ENCODE measurements at places on chromosomes 5 and 9.

DNA sequence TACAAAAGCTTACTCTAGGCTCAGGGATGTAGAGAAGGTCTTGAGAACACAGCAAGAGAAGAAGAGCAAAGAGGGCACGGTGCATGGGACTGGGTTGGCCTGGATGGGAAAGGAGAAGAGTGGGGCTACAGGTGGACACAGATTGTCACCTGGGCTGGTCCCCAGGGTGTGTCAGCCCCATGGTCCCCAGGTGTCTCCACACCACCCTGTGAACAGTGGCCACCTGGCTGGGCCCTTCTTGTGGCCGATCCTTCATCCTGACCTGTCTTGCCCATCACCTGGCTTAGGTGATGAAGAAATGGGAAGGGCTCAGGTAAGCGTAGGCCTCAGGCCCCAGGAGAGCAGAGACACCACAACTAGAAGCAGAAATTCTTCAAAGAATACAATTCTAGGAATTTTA is 188.9 kb downstream of the TENT4A start:
- no peak for DNase-seq

DNA sequence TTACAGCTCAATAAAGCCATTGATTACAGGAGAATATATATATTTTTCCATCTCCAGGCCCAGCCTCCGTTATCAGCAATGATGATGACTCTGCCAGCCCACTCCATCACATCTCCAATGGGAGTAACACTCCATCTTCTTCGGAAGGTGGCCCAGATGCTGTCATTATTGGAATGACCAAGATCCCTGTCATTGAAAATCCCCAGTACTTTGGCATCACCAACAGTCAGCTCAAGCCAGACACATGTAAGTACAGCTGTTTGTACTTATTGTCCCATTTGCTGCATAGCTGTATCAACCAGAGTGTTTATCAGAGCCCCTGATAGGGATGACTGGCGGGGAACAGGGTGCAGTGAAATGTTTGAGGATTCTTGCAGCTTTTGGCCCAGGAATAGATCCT is 197.7 kb downstream of the NTRK2 start:
- DNase-seq, result no peak

- no peak for DNase-seq
Observed at GRCh38 chr5:140130949-140131733, 5.4 kb downstream of the IGIP start.

DNA sequence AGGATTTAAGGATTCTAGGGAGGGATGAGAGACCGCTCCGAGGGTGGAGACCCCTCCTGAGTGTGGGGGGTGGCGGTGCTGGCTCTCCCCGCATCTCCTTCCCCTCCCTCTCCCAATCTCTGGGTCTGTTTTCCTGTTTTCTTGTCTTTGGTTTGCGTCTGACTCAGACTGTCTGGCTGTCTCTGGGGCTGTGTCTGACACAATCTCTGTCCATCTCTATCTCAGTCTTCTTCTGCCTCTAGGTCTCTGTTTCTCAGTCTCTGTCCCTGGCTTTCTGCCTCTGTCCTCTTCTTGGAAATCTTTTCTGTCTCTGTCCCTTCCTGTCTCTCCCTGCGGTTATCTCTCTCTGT is 196 bp upstream of the GRM6 start:
- peak; percentile 10 for DNase-seq

DNA sequence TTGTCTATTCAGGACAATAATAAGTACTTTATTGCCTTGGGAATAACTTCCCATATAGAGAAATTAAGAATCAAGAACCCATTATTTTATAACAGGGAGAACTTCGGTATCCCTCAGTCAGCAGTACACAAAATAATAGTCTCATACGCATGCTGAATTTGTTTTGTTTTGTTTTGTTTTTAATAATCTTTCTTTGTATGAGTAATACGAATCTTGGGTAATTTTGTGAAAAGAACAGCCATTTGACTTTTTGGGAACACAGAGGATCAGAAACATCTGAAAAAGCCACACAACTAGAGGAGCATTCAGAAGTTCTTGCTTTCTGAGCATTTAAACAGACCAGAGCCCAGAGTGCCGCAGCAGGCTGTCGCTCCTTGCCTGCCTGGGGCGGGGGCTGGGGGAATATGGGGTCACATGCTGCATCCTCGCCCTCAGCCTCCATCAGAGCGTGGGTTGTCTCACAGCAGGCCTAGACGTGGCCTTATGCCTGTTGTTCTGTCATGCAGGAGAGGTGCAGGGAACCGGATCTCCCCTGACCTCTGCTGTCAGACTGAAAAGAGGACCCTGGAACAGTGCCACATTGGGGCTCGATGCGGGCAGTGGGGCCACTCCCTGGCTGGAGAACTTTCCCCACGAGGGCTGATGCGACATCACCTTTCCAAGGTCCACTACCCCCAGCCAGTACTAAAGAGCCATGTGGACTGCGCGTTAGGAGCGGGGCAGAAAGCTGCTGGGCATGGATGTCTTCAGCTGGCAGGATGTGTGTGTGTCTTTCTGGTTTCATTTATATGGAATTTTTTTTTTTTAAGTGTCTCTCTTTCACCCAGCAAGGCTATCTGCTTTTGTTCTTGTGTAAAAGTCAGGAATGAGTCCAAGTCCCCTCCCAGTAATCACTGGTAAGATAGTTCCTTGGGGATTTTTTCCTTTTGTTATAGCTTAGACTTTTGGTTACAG is 133.4 kb upstream of the OTULINL start:
- peak; percentile 79 for DNase-seq

- DNase-seq, result no peak
Observed at GRCh38 chr5:67154556-67155206, 41.9 kb downstream of the CD180 start.

All from choroid plexus epithelial cell (primary cell).